ENCODE measurements at places on chromosomes 4 and X.

- DNase-seq: no peak
Observed at GRCh38 chr4:41696131-41696530, 52.4 kb downstream of the PHOX2B start.

GRCh38 chr4:156528216-156528615, 443.4 kb downstream of the PDGFC start:
- no peak for DNase-seq

GRCh38 chrX:109709129-109709631, 23.9 kb downstream of the ACSL4 start:
- DNase-seq: no peak

- no peak for DNase-seq
Observed at GRCh38 chr4:1198098-1198844, 25.9 kb upstream of the SPON2 start.

GRCh38 chrX:139902559-139902958, 30.3 kb downstream of the ATP11C start:
- no peak for DNase-seq

DNA sequence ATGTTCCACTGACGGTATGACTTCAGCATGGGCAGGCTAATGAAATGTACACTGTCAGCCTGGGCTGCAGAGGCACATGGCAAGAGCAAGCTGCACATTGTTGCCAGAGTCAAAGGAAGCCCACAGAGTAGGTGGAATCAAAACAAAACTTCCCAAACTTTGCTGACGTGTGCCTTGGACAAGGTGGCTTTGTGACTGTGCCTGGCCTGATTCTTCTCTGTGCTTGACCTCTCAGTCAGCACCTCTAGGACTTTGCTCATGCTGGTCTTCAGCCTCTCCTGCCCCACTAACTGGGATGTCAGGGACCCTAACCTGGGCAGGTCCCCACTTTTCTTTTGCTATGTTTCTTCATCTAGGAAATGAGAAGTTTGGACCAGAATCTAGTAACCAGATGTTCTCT, 40.5 kb upstream of the KIAA1210 start:
- DNase-seq: no peak

DNA sequence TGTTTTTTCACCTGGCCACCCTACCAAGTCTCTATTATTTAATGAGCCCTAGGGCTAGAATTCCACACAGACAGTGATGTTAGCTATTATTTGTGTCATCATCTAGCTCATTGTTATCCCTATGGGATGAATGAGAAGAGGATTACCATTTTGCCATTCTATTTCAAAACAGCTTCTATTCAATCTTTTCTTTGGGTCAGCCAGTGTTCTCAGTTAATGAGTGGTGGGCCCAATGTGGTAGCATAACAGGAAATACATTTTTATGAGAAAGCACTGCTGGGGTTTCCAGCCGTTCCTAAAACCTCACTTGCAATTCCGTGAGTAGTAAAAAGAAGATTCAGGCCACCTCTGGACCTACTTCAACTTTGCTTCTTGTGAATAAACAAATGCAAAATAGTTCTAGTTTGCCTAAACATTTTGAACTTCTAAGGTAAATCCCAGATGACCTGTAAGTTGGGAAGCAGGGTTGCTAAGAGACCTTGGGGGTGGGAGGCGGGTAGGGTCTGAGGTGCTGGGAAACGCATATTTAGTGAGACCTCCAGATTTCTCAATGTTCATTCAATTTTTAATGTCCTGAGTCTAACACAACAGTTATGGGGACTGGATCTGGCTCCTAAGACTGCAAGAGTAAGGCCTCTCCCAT, 24.8 kb upstream of the CYP2U1 start:
- no peak for DNase-seq

- DNase-seq: no peak
Observed at GRCh38 chrX:106906361-106906760, 3.2 kb upstream of the RIPPLY1 start.

DNA sequence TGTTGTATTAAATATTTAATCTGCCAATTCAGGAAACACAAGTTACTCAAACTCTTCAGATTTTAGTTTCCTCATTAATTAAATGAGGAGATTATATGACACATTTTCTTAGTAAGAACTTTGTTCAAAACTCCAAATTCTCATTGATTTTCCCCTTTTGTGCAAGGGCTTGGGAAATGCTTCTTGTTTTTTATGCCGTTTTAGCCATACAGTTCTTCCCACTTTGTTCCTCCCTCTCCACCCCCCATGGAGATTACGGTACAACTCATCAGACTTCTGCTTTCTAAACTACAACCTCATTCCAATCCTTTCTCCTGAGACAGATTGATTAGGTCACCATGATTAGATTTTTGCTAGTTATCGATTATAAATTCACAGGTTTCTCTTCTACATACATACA, 10.9 kb upstream of the BBS7 start:
- DNase-seq: no peak

All from glomerular endothelial cell (primary cell).